ENCODE measurements at places on chromosomes 16 and 17. TPM values are rescaled to one million over a fixed set of nuclear protein-coding genes. Genes with fewer than 3 reads are reported as not detected.
A peak's percentile ranks its signal among the peaks of the same experiment; 100 is the strongest.

RHBDF2 gene
- total RNA-seq, result 61.1 TPM

MPP3 gene
- total RNA-seq, result 19.5 TPM

- no peak for DNase-seq
Measured at GRCh38 chr16:1980030-1980769, 1.1 kb downstream of the NOXO1 start.

MMP2 gene
- 1.5 TPM for total RNA-seq

GRCh38 chr17:18102640-18103039, 5.9 kb upstream of the MYO15A start:
- no peak for DNase-seq

SLC13A2 gene
- not detected for total RNA-seq

CHD9NB gene
- 1.2 TPM for total RNA-seq

- DNase-seq, result no peak
Measured at GRCh38 chr17:59427996-59428395, 96.5 kb downstream of the YPEL2 start.

KLHL36 gene
- total RNA-seq, result 79.0 TPM

DNA sequence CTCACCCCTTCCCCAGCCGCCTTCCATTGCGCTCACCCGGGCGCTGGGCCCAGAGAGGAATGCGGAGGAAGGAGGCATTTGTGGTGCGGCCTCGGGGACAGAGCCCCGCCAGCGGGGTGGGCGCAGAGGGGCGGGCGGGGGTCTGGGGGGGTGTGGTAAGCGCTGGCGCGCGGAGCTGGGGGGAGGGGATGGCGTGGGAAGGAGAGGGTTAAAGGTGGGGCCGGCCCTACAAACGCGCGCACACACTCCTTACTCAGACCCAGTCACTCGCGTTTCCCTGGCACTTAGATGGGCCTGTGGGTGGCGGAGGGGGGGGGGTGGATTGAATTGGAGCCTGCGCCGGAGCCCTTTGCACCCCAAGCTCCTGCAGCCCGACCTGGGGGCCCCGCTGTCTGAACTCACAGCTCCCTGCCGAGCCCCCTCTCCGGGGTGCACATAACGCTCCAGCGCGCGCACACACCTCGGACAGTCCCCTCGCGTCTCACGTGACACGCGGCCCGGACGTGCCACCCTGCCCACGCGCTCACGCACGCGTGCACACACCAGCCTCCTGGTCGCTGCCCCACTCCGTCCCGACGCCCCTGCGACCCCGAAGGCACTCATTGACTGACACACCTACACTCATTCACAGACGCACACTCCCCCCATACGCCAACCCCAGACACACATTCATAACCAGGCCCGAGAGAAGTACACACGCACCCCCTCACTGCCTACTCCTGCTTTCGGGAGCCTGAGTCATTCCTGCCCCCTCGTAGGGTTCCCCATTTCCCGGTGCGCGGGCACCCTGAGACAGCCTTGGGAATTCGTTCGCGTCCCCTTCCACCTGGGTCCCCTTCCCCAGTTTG, 844 bp downstream of the TBKBP1 start:
- DNase-seq, result no peak

DNA sequence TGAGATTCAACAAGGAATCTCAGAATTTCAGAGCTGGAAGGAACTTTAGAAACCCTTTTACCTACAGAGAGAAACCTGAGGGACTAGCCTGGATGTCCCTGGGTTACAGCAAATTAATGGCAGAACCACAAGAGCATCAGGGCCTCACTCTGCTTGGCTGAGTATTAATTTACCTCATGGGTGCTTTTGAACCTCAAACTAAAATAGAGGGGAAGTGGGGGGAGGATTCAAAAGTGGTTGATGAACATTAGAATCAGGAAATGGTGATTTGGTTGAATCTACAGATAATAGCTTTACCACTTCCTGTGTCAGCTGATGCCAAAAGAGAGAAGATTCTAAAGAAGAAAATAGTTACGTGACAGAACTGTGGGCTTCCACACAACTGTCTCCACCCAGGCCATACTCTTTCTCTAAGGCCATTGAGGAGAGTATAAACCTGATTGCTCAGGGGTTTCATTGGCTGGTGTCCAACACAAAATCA, 11.3 kb upstream of the SKAP1 start:
- no peak for DNase-seq

DNA sequence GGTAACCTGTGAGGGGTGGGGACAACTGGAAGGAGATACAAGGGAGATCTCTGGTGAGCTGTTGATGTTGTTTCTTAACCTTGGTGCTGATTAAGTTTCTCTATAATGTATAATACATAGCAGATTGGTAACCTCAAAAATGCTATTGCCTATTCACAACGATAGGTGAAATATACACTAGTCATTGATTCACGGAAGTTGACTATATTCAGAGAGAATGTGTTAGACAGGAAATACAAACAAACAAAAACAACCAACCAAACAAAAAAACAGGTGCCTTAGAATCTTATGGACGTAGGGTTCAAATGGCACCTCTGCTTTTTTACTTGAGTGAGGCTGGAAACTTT, 21.5 kb downstream of the HSD17B2 start:
- no peak for DNase-seq

PPM1D gene
- total RNA-seq, result 29.1 TPM

DNA sequence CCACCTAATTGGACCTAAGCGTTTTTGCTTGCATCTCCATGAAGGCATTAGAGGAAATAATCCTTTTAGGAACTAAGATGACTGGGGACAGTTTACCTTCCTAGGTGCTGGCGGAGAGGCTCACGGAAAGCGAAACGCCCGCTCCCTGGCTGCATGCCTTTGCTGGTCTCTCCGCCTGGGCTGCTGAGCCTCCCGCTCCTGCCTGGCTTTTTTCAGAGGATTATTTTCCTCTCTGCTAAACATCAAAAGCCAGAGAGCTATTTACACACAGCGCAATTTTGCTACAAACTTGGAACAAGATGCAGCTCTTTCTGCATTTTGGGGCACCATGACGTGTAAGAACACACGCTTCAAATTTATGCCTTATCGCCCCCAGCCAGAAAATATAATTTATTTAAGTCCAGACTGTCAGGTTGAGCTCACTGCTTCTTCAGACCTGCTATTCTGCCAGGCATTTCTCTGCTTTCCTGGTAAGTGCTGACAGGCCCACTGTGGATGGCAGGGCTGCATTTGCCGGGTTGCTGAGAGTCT, 124.4 kb downstream of the SPACA3 start:
- no peak for DNase-seq

CFAP97D1 gene
- 0.15 TPM for total RNA-seq

DNA sequence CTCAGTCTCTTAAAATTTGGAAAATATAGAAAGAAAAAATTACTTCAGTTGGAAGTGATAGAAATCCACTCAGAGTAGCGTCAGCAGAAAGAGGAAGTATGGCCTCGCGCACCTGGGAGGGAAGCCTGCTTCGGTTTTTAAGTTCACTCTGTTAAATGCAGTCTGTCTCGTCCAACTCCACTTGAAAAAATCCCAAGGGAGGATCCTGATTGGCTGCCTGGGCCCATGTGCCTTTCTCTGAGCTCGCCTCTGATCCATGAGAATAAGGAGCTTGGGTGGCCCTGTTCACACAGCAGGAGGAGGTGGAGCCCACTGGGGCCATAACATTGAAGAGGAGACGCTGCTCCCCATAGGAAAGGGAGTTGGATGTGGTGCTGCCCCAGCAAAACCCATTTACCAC, 40.7 kb downstream of the DNAJA2 start:
- no peak for DNase-seq

DNA sequence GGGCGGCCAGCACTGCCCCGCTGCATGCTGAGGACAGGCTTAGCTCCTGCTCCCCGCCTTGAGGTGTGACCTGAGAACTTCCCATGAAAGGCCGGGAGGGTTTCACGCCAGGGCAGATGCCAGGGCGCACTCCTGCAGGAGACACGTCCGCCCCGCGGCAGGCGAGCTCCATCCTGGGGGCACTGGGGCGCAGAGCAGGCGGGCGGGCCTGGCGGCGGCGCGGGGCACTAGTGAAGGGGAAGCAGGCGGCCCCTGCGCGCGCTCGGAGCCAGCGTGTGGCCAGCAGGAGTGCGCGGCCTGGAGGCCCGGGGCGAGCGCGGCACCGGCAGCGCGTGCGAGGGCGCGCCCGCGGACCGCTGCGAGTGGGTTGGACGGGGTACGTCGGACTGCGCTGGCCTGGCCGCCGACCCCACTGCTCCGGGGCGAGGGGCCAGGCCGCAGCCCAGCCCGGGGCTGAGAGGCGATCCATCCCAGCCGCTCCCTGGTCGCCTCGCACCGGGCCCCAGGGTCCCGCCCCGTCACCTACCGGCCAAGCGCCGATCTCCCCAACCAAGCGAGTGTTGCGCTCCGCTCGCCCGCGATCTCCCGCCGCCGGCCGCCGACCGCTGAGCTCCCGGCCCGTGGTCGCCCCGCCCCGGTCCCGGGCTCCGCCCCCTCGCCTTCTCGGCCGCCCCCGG, at the start of gene MAP3K14:
Gene MAP3K14 (minus strand): TSS at position 587 of the 677 bp plus-strand sequence. CDS start 26,275 bp downstream, outside the sequence.
- no peak for DNase-seq

- DNase-seq, result no peak
Measured at GRCh38 chr17:73103641-73104335, 11.3 kb upstream of the SLC39A11 start.

- DNase-seq, result no peak
Measured at GRCh38 chr17:32158870-32159585, 16.7 kb downstream of the RHOT1 start.

DNA sequence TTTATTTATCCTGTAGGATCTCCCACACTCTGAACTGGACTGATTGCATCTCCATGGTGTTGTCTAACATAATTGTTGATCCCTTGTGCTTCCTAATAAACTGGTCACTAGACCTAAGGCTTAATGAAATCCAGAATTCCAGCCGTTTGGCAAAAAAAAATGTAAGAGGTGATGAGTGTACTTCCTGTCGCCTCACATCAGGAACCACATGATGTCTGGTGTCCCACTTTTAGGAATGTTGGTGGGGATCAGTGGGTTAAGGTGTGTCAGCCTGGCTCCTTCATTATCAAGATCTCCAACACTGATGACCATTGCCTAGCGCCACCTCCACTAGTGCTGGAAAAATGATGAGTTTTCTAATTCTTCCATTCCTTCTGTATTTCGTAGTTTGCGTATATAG, 18.6 kb upstream of the LONP2 start:
- no peak for DNase-seq

- DNase-seq, result no peak
Measured at GRCh38 chr16:73033271-73033998, 14.5 kb downstream of the ZFHX3 start.

DNA sequence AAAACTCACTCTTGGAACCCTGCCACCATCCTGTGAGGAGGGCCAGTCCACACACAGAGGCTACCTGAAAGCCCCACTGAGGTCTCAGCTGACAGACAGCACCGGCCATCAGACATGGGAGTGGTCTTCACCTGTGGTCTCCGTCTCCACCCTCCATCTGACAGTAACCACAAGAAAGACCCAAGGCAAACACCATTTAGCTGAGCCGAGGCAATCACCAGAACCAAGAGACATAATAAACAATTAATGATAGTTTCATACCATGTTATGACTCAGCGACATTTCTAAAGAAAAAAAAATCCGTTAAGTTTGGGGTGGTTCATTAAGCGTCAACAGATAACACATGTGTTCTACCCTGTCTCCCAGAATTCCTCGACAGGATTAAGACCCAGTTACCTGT, 6.1 kb upstream of the EVPLL start:
- no peak for DNase-seq

GRCh38 chr17:64448665-64449512, at the start of gene MILR1:
Gene MILR1 (plus strand): TSS chr17:64449115. CDS start chr17:64449169, 54 bp downstream.
- peak; percentile 65 for DNase-seq

FBXL16 gene
- 49.7 TPM for total RNA-seq

DNA sequence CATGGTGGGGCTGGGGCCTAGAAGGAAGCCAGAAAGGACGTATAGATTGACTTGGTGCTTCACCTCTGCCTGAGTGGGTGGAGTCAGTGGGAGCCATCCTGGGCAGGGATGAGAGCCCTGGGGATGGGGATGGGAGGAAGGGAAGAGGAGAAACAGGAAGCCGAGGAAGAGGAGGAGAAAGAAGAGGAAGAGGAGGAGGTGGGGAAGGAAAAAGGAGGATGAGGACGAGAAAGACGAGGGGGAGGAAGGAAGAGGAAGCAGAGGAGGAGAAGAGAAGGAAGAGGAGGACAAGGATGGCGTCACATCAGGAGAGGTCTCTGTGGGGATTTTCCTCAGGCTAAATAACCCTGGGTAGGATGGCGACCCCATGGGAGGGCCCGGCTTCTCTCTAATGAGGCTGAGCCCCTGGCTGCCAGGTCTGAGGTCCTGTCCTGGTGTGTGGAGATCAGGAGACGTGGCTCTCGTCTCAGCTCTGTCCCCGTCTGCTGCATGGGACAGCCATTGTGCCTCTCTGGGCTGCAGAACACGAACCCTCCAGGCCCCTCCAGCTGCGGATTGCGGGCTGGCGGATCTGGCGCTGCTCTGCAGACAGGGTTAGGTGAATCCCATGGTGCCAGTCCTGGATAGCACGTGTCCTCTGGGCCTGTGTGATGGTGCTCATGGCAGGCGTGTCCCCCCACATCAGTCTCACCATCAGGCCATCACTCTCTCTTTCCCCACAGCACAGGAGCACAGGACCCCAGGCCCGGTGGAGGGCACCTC, 35.5 kb upstream of the MTSS2 start:
- DNase-seq, result no peak

DNA sequence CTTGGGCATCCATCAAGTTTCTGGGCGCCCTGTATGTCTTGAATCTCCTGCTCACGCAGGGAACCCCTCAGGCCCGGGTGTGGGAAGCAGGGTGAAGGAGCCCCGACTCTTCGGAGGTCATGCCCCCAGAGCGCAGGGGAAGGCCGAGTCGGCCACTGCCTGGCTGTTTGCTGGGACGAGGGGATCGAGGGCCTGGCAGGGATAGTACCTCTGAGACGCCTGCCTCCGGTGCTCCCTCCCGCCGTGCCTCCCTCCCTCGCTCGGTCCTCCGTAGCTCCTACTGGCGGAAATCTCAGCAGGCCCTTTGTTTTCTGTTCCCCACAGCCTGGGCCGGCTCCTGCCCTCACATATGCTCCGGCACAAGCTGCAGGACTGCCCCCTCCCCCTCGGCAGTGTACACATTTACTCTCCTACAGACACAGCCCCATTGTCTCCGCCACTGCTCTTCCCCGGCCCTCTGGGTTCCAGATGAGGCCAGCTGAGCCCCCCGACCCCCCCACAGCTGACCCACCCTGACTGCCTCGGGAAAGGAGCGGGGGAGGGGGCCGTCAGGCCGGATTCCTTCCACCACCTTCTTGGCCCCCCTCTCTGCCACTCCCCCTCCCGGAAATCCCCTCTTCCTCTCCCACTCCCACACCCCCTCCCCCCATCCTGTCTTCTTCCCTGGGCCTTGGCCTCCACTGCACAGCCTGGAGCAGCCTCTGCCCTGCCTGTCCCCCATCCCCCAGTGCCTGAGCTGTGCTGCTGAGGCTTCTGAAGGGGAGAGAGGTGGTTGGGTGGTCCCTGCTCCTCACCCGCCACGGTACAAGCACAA, 1.4 kb downstream of the TRAF4 start:
- no peak for DNase-seq

- no peak for DNase-seq
Measured at GRCh38 chr16:31441956-31442355, 633 bp downstream of the ZNF843 start.

- DNase-seq, result no peak
Measured at GRCh38 chr17:31580706-31581490, 189.4 kb downstream of the RAB11FIP4 start.
